Stimulated activated CD4-positive, alpha-beta T cell treated with anti-CD3 and anti-CD28 coated beads, Interleukin-4, amount 100 ng/mL, for 1 hour (primary cell): ENCODE measurements at places on chromosomes 6 and 20.

GRCh38 chr6:125824946-125825771, 34.4 kb downstream of the NCOA7 start:
- no peak for DNase-seq

GRCh38 chr6:46606338-46606737, 46.3 kb downstream of the CYP39A1 start:
- no peak for DNase-seq

DNA sequence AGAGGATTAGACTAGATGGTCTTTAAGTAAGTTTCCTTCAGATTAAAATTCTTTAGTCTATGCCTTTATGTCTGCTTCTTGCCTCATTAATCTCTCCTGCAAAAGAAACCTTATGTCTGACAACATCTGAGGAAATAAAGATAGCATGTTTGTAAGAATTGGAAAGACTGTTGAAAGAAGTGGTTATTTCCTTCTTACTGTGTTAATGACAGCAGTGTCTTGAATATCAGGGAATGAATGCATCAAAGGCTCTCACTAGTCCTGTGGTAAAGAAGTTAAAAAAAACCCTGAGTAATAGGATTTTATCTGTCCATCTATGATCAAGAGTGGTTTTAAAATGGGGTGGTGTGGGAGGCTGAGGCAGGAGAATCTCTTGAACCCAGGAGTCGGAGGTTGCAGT, 302.0 kb downstream of the PRL start:
- no peak for DNase-seq

DNA sequence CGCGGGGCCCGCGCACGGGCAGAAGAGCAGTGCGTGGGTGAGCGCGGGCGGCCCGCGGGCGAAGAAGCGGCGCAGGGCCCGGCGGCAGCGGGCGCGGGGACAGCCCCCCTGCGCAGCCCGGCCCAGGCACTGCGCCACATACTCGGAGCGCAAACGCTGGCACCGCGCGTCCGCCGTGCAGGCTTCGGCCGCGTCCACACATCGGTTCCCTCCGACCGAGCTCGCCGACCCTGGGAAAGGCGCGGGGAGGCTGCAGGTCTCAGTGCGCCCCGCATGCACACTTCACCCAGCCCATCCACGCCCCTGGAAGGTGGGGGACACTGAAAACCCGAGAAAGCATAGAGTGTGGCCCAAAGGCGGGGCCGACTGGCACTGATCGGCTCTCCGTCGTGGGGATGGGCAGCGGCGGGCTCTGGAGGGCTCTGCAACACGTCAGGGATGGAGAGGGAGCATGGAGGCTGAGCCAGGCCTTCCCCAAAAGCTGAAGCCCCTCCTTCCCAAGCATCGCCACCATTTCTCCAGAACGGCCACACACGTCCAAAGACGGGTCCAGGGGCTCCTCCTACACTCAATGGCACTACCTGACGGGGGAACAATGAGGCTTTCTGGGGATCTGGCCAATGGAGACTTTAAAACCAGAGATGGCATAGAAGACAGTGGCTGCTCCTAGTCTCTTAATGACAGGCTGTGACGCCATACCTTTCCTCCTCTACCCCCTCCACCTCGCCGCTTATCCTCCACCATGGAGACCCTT, 2.0 kb downstream of the GFRA4 start:
- no peak for DNase-seq

DNA sequence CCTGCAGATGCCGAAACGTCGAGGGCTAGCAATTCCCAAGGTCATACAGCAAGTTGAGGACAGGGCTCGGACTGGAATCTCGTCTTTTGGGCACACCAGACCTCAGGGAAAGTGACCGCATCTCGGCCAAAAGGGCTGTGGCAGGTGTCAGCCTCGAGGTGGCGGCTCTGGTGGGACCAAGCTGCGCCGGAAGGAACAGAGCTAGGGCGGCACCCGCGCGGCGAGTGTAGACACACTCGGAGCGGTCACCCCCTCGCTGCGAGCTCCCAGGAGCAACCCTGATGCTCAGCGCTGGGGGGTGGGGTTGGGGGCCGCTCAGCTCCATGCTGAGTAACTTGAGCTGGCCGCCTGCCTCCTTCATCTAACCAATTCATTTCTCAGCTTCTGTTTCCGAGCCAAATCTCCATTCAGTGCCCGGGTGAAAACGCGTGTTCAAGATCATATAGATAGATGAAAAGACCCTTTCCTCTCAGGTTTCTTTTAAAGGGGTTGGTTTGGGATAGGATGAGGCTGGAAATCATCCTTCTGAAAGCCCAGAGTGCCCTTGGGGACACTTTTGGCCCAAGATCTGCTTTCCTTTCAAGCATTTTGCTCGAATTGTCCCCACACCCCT, 2.2 kb upstream of the TUBB2B start:
- DNase-seq: peak; percentile 27

- no peak for DNase-seq
These were observed 175.6 kb downstream of the TBC1D7 start for GRCh38 chr6:13152764-13153163.

DNA sequence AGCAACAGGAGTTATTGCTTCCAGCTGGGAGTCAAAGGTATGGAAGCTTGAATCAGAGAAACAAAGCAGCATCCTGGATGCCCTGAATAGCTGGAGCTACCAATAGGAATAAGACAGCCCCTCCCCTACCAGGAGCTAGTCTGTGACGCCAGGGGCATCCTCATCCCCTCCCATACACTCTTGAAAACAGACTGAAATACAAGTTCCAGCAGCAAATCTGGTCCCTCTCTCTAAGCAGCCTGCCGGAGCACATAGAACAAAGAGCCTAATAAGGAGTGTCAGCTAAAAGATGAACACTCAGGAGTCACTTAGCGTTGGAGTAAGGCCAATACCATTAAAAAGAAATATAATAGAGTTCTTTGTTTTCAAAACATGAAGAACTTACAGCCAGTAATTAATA, 25.6 kb downstream of the FILIP1 start:
- no peak for DNase-seq

DNA sequence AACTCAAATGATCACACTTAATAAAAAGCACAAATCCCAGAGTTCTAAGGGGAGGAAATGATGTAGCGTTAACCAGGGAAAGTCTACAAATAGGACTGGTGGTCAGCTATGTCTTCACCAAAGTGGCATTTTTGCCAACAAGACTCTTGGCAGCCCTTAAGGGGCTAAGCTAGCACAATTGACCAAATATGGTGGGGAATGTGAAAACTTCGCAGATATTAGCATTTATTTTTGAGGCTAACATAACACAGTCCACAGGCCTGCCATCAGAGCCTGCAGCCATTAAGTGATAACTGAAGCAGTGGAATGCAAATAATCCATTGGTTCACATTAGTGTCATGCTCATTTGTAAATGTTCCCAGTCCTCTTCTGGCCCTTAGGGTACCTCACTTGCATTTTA, 274.6 kb downstream of the FOXC1 start:
- no peak for DNase-seq

DNA sequence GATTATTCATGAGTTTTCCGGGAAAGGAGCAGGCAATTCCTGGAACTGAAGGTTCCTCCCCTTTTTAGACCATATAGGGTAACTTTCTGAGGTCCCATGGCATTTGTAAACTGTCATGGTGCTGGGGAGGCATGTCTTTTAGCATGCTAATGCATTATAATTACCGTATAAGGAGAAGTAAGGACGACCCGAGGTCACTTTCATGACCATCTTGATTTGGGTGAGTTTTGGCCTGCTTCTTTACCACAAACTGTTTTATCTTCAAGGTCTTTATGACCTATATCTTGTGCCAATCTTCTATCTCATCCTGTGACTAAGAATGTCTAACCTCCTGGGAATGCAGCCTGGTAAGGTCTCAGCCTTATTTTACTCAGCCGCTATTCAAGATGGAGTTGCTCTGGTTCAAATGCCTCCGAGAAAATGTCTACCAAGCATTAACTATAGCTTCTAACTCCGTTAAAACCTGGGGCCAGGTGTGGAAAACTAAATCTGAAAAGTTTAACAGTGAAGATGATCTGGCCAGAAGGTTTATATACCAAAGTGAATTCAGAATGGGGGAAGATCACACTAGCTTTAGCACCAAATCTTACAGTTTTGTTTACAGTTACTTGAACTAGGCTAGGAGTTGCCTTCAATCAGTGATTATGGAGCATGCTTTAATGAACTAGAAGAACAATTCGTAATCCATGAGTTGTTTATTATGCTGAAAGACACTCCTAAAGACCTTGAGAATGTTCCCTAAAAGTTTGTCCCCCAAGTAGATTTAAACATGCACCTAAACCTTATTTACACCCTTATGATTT, 80.0 kb upstream of the TOP1 start:
- DNase-seq: no peak

DNA sequence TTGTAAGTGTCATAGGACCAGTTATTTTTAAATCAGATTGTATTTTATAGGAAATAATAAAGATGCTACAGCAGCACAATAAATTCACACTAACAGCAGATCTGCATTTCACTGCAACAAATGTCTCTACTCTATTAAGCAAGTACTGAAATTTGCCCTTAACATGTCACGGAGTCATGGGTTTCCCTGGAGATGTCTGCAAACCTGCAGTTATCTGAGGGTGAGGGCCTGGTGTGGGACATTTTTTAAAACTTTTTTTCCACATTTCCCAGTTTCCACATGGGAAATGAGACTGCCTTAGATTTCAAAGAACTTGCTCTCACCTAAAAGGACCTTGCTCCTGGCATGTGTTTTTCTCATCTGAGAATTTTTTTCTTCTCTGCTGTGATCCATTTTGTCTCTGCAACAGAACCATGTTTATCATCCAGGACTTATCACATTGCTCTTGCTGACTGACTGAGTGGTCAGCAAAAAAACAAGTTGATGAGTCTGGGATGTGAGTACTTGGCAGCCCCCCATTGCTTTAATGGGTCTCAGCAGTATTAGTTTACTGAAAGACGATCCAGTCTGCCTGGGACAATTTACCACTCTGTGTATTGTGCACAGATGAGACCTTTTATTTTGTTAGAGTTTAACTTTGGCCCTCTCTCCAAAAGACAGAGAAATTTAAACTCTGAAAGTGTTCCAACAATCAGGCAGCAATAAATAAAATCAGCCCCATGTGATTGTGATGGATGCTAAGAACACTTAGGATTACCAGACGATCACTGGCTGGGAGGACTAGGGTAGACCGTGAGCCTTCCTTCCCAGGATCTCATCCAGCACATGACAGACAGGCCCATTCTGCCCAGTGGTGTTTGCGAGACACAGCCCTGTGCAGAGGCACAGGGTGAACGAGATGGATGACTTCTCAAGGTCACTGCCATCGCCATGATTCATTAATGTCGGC, 268.8 kb downstream of the BTBD9 start:
- no peak for DNase-seq

DNA sequence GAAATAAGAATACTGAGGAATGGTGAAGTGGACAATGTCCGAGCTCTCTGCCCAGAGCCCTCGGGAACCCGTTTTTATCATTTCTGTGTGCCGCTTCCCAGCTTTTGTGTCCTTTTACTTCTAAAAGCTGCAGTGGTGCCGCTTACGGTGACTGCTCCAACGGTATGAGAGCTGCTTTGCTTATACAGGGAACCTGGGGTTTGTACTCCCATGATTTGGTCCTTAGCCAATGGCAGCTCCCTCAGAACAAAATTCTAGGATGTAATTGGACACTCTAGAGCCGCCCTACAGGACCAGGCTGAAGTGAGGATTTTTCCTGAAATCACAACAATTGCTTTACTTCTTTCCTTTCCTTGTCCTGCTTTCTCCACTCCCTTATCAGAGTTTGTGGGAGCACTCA, 24.2 kb upstream of the PCSK2 start:
- DNase-seq: no peak

DNA sequence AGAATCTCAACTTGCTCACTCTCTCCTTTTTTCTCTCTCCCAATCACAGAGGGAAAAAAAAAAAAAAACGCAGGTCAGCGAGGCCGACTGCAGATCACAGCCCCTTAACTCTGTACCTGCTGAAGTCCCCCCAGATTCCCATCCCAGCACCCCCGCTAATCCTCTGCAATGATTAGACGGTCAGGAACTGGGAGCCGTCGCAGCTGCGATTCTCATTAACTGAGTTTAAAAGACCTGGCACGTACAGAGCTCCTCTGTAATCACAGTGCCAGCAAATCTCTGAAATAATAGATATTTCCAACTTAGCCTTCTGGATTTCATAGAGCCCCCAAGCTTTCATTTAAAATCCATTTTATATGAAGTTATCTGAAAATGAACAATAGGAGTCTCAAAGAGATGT, 84.4 kb downstream of the ANKRD60 start:
- no peak for DNase-seq

DNA sequence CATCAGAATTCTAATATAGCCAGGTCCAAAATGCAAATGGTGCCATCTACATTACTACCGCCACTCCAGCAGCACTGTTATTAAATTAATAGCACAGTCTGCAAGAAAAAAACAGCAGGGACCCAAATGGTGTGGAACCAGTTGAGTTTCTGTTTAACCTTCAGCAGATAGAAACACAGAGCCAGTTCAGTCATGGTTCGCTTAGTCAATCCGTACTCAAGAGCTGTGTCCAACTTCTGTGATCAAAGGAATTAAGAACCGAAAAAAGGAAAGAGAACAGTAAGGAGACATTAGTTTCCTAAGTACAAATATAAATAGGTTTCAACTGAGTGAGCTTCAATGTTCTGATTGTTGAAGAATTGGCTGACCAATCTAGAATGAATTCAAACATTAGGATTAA, 107.7 kb downstream of the TRDN start:
- no peak for DNase-seq
